ENCODE measurements at places on chromosomes 2 and 18.

DNA sequence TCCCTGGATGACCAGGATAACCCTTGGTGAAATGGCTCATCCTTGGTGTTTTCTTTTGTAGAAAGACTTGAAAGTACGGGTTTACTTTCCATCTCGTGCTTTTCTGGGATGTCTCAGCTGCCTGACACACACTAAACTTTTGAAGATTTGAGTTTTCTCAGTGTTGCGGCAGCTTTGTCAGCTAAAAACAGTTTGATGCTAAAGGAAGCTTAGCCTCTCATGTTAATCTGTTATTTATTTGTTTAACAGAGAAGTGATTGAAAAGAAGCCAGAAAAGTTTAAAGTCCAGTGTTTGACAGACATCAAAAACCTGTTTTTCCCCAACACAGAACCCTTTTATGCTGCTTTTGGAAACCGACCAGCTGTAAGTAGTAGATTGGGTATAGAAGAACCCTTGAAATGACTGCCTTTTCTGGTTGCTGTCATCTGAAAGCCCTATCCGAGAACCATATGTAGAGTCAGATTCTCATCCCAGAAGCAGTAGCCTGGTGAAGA, 72.8 kb downstream of the LPIN1 start:
- DNase-seq, result no peak

DNA sequence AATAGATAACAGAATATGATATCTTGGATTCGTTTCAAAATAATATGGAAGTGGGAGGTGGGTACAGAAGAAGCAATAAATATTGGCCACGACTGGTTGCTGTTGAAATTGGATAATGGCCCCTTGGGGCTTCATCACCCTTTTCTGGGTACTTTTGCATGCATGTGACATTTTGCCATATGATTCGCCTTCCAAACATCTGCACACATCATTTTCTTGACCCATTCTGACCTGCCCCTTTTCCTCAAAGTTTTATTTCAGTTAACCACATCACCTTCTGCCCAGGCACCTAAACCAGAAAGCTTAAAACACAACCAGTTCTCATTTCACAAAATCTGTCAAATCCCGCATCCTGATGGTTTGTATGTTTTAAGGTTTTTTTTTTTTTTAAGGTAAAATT, 116.7 kb upstream of the AGAP1 start:
- no peak for DNase-seq

GRCh38 chr2:33209976-33210375, 263.2 kb downstream of the LTBP1 start:
- DNase-seq, result no peak

- DNase-seq, result no peak
Observed at GRCh38 chr2:112881217-112881985, 29.6 kb upstream of the IL37 start.

DNA sequence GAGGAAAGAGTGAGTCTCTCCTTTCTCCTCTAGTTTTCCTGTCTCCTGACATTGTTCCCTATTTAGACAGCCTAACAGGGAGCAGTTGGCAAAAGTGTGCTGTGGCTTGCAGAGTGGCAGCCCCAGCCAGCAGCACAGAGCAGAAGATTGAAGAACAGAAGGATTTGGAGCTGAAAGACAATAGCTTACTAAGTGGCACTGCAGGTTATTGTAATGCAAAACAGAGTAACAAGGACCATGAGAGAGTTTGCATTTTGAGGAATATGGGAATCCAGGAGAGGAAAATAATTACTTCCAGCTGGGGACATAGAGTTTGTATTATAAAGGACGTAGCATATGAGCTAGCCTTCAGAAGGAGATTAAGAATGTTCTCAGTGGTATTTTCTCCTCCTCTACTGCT, 342.4 kb downstream of the AKAIN1 start:
- no peak for DNase-seq

DNA sequence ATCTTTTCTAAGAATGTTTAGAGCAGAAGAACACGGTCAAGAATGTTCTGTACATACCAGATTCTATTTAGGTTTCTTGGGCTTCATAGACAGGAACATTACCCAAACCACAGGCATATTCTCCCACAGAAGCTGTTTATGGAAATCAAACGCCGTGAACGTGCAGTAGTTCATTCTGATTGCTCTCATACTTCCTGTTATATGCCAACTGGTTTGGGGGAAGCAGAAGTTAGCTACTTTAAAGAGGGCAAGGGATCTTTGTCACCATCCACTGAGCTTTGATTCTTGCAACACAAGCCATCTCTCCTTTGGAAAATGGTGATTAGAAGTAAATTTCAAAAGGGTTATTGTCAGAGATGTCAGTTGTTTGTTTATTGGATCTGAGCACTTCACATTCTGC, 182.2 kb upstream of the NRP2 start:
- no peak for DNase-seq

GRCh38 chr2:132581991-132582738, 87.8 kb downstream of the LYPD1 start:
- no peak for DNase-seq

DNA sequence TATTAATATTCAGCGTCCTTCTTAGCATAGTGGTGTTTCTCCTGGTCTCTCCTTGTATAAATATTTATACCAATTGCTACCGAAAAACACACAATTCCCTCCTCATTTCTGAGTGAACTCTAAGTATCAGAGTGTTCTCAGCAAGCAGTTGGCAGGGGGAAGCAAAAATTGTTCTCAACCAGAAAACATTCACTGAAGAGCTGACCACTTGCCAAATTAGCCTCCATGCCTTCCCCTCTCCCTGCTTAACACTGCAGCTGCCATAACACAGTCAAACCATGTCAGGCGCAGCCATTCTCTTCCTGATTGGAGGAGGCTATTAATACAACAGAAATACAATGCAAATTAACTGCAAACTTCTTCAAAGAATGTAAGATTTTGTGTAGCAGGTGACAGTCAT, 105.0 kb downstream of the COL6A3 start:
- no peak for DNase-seq

- no peak for DNase-seq
Observed at GRCh38 chr2:12296915-12297314, 419.8 kb upstream of the TRIB2 start.

- no peak for DNase-seq
Observed at GRCh38 chr2:222424729-222425671, 657 bp downstream of the SGPP2 start.

- DNase-seq, result no peak
Observed at GRCh38 chr2:33021542-33022227, 74.9 kb downstream of the LTBP1 start.

DNA sequence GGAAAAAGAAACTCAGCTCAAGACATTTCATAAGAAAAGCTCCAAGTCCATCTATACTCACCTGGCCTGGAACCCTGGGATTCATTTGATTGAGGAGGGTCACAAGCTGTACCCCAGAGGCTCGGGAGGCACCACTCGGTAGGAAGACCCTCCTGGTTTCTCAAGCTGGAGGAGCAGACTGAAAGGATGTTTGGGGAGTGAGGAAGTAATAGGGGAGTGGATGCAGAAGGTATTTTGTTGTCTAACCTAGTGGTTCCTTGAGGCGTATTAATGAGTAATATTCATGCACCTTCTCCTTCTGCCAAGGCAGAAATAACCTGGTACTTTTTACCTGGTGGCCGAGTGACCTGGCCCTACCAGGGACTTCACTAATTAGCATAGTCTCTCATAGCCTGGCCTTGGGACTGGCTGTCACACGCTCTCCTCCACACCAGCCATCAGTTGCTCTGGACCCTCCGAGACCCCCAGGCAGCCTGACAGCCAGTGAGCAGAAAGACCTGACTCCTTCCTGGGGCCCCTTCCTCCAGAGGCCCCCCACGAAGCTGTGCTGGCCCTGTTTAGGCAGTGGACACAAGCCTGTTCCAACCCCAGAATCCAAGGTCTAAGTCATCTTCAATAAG, 161.4 kb downstream of the BCL2 start:
- DNase-seq, result no peak

GRCh38 chr18:6561420-6561861, 146.7 kb upstream of the L3MBTL4 start:
- no peak for DNase-seq

GRCh38 chr2:233996000-233996399, 54.5 kb upstream of the SPP2 start:
- DNase-seq, result no peak

GRCh38 chr2:85793584-85793983, 39.8 kb downstream of the ATOH8 start:
- DNase-seq, result no peak

GRCh38 chr18:2932247-2933181, 80.4 kb downstream of the LPIN2 start:
- no peak for DNase-seq

DNA sequence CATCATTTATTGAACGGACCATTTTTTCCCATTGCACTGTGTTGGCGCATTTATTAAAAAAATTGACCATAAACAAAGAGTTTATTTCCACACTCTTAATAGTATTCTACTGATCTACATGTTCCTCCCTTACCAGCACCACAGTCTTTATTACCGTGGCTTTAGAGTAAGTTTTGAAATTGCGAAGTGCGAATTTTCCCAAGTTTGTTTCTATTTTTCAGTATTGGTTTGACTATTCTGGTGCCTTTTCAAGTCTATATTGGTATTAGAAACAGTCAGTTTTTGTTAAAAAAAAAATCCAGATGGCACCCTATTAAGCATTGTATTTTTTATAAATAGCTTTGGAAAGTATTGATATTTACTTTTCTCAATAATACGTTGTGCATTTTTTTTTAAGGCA, 795.1 kb upstream of the HS6ST1 start:
- no peak for DNase-seq

- DNase-seq, result no peak
Observed at GRCh38 chr2:108492364-108492763, 41.9 kb upstream of the LIMS1 start.

- DNase-seq, result no peak
Observed at GRCh38 chr2:186135686-186136085, 350.4 kb upstream of the ZC3H15 start.

DNA sequence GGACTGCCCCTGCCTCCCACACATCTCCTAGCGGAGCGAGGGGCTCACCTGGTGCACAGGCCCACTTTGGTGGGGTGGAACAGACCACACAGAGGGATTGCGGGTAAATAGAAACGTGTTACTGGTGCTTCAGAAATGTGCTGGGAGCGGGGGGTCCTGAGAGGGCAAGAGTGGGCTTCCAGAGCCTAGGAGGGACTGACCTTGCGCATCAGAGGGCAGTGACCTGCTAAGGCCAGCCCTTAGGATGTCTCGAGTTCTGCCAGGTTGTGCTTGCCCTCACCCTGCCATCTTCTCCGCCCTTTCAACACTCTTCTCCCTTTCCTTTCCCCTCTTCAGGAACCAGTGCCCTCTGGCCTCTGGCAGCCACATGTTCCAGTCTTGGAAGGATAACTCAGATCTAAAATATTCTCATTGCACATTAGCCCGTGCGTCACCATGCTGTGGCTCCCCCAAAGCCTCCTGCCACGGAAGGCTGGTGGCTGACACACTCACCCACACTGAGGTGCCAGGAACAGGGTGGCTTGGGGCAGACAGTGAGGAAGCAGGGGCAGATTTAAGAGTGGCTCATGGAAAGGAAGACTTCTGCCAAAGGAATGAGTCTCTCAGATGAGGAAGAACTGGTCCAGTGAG, 89.6 kb downstream of the MCFD2 start:
- DNase-seq, result no peak

GRCh38 chr2:13121096-13121495, 404.4 kb downstream of the TRIB2 start:
- DNase-seq, result no peak

GRCh38 chr2:64283641-64284361, 139.6 kb upstream of the PELI1 start:
- DNase-seq, result no peak

DNA sequence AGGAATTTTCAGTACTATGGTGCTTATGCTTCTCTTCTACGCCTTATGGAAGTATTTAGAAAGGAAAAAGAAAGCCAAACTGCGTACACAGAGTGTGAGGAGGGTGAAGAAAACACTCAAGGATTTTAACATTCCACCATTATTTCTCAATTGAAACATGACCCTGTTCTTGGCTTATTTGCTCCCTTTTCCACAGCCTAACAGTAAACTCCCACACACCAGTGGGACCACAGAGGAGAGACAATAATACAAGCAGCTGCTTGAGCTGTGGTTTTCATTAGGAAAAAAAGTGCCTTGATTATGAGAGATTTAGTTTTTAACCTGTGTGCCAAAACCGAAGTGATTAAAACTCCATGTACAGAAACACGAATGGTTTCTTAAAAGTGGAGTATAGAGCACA, 134.3 kb downstream of the MEP1B start:
- DNase-seq, result no peak

- DNase-seq, result no peak
Observed at GRCh38 chr2:53407363-53408080, 360.1 kb upstream of the CHAC2 start.
